ENCODE measurements at places on chromosomes 2 and 18.

DNA sequence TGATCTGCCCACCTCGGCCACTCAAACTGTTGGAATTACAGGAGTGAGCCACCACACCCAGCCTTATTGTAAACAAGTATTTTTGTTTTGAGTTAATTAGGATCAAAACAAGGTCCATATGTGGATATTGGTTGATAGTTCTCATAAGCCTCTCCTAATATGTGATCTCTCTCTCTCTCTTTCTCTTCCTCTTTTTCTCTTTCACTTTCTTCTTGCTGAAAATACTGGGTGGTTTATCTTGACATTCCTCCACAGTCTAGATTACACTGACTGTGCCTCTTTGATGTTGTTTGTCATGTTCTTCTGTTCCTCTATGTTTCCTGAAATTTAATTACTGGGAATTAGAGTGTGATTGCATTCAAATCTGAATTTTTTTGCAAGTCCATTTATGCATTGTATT is 547.5 kb upstream of the NRXN1 start:
- no peak for DNase-seq

DNA sequence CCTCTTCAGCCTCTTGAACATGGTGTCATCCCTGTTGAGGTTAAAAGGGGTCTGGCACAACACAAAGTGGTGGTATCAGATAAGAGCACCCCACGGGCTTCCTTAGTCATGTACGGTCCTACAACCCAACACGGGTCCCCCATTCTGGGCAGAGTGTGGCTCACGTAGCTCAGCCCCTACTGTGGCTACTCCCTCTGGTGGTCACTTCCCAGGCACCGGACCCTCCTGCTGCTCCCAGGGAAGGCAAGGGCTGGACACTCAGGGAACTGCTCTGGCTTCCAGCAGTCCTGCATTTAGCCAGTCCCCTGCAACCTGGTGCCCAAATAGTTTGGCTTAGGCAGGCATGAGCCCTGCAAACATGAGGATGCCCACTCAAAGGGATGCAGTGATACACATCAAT is 58.6 kb downstream of the GALNT14 start:
- DNase-seq = no peak

GRCh38 chr2:197261808-197262226 is 48.8 kb downstream of the ANKRD44 start:
- DNase-seq = peak; percentile 54

DNA sequence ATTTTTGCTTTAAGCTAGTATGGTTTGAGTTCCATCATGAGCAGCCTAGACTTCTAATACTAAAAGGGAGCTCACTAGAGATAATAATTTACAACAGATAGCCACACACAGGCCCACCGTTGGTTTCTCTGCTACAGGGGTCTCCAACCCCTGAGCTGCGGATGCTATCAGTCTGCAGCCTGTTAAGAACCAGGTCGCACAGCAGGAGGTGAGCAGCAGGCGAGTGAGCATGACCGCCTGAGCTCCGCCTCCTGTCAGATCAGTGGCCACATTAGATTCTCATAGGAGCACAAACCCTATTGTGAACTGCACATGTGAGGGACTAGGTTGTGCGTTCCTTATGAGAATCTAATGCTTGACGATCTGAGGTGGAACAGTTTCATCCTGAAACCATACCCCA is 150.6 kb downstream of the HRH4 start:
- no peak for DNase-seq

GRCh38 chr2:45024600-45025291 is 15.5 kb upstream of the SIX2 start:
- peak; percentile 98 for DNase-seq

Measured in H4 (cell line).